ENCODE measurements at places on chromosomes 3 and 15.

GRCh38 chr15:60648928-60649679, 170.2 kb upstream of the ICE2 start:
- peak; percentile 8 for DNase-seq

GRCh38 chr15:47411733-47412132, 305.6 kb upstream of the SEMA6D start:
- no peak for DNase-seq

DNA sequence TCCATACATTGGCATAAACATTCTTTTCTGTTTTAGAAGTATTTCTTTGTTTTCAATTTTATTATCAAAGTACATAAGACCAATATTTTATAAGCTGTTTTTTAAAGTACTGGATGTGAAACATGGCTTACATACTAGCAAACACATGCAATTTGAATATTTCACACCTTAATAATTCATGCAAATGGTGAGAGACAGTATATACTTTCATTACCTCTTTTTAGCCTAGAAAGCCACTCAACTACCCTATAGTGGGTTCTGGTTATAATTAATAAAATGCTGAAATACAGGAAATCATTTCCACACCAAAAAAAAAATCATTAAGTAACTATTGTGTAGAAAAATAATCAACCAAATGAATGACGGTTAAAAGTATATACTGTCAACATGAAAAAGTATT, 38.5 kb upstream of the MELTF start:
- DNase-seq = no peak

DNA sequence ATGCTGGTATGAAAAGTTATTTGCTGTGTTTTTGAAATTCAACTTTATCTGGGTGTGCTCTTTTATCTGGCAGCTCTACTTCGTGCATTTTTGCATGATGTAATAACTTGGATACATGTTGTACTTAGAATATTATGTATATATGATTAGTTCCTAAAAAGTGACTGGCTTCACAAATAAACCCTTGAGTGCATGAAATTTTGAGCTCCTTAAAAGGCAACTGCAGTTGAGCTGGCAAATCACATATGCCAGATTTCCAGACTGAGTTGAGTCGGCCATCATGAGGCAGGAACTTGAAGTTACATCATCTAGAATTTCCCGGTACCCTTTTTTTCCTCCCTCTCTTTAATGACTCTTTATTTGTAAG, 162.5 kb downstream of the FNDC3B start:
- no peak for DNase-seq

GRCh38 chr15:78329625-78330024, 10.5 kb upstream of the CRABP1 start:
- DNase-seq = no peak

GRCh38 chr3:23239211-23240068, 36.3 kb downstream of the UBE2E2 start:
- no peak for DNase-seq

DNA sequence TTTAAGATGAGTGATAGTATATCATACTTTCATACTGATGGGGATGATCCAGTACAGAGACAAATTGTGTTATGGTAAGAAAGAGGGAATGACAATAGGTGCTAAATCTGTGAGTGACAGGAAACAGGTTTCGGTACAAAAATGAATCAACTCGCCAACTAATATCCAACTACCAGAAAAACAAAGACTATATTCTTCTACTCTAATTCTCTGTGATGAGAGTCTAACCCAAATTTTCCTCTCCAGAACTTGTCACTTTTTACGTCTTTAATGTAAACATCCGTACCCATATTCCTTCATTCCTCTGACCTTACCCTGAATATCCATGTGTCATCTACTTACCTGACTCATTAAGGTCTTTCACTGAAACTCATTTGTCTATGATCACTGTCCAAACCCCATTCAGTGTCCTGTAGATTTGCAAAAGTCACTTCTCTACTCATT, 39.6 kb downstream of the SCAPER start:
- DNase-seq = no peak

DNA sequence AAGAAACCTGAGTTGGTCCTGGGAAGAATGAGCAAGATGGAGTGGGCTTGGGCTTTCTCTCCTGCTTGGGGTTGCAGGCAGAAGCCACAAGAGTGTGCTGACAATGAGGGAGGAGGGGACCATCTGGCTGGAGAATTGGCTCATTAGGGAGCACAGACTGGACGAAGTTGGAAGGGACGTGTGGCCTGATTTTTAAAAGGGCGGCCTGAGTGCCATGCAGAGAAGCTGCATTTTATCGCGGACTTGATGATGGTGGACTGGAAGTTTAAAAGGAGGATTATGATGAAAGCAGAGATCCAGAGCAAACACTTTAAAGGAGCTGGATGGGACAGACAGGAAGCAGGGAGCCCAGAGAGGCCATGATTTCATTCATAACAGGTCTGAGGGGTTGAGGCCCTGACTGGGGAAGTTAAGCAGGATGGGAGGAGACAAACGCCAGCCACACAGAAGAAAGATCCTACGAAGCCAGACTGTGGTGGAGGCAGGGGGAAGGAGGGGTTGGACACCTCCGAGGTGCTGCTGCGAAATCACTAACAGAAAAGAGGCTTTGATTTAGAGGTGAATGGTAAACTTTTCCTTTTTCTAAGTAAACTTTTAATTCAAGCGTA, 23.6 kb downstream of the TLNRD1 start:
- DNase-seq = no peak

DNA sequence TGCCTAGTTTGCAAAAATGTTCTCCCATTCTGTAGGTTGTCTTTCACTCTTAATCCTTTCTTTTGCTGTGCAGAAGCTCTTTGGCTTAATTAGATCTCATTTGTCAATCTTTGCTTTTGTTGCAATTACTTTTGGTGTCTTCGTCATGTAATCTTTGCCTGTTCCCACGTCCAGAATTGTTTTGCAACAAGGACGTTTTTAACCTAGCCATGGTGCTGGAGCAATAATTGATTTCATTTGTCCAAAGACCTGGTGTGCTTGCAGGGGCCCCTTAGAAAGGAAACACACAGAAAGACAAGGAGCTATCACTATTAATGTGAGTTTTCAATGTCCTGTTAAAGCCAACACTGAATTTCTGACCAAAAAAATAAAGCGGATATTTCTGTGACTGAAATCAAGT, 89.1 kb upstream of the GALNT15 start:
- no peak for DNase-seq

GRCh38 chr3:123562547-123562946, 22.3 kb downstream of the HACD2 start:
- DNase-seq = no peak

- no peak for DNase-seq
These were observed 28.5 kb downstream of the PLSCR4 start for GRCh38 chr3:146222204-146223046.

DNA sequence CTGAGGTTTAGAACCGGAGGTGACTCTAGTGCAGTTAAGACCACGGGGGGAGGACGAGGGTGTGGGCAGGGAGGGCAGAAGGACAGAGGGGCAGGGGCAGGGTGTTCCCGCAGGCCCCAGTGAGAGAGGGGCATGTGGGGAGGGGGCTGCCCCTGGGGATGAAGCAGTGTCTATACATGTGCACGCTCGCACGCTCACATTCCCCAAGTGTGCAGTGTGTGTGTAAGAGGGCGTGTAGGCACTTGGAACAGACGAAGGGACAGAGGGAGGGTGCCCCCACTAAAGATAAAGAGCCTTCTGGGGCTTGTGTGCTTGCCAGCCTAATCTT, 69.5 kb upstream of the MEF2A start:
- no peak for DNase-seq

GRCh38 chr3:179608931-179609720, 4.5 kb downstream of the NDUFB5 start:
- DNase-seq = peak; percentile 47

DNA sequence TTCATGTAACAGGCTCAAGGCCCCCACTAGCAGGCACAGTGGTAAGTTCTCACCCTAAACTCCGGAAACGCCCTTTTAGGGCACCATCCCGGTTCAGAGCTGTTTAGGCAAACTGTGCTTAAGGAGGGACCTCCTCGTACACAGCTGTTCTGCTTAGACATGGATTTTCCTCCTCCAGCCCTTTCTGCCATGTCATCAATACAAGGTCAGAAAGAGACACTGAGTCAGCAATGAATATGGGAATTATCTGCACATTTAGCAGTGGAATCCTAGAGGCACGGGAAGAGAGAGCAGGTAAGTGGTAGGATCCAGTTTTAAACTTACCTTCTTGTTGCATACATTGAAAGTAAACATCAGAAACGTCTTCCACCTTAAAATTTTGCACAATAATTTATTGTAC, 107.3 kb downstream of the KCNAB1 start:
- DNase-seq = no peak

- DNase-seq = peak; percentile 49
These were observed 670 bp downstream of the PRKCI start for GRCh38 chr3:170222647-170223541.

- no peak for DNase-seq
These were observed 208.6 kb upstream of the TOPAZ1 start for GRCh38 chr3:44033123-44033522.

DNA sequence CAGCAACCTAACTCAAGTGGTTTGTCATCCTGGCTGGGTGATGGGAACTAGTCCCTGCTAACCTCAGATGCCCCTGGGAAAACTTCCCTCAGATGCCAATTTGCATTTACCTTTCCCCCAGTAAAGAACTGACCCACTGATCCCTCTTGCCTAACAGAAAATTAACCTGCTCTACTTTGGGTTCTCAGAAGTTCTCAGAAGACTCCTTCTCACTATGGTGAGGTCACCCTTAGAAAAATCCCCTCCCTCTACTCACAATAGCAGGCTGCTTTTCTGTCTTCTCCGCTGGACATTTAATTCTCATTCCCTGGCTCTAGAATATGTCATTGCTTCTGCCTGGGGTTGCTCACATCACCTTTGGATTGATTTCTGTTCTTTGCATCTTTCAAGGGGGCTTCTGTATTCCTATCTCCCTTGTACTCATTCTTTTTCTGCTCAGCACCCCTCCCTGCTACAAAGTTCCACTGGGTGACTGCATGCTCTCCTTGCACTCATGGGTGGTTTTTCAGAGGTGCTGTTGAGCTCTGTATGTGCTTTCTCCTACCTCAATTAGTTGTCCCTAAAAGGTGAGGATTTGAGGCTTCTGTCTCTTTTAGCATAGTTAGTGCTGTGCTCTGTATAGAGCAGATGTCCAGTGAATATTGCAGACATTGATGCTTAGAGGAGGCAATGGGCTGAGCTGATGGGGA, 869 bp downstream of the PLA1A start:
- DNase-seq = no peak

GRCh38 chr3:128195802-128196201, 42.5 kb downstream of the EEFSEC start:
- DNase-seq = no peak

DNA sequence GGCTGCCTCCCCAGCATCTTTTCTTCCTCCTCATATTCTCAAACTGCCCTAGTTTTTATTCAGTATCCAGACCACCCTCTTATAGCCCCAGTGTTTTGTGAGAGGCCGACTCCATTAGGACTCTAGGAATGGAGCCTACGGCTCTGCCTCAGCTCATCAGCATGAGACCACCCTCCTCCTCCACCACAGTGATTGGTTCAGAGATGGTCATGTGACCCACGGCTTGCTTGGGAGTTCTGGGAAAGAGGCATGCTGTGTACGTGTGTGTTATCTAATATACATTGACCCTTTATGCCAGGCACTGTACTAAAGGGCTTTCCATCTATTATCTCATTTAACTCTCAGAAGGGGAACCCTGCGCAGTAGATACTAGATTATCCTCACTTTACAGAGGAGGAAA, 17.8 kb upstream of the CMTM7 start:
- no peak for DNase-seq

DNA sequence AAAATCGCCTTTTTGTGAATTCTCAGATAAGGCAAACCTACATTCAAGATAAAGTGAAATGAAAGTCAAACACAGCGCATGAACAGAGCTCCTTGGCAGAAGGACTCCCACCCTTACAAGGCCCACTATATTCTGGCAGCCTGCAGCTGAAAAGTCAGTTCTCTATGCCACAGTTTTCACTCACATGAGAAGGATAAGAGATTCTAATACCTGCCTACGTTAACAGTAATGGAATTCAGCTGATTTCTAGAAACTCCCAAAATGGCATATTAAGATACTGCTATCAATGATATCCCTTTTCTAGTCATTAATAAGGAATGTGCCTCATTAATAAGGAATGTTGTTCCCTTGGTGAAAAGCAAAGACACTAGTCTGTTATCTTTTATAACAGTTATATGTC, 27.0 kb downstream of the SLC30A4 start:
- DNase-seq = no peak

DNA sequence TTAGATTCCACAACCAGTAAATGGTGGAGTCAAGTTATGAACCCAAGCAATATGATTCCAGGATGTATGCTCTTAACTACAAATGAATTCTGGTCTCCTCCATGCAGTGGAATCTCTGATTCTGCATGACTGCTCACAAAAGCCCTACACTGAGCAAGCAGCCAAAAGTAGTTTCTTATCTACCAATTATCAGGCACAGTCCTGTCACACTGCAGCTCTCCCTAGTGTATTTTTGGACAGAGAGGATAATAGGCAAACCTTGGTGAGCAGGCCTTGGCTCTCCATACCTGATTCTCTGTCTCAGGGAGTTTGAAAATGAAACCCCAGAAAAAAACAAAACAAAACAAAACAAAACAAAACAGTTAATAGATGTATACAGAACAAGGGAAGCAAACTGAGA, 3.5 kb upstream of the SSR3 start:
- DNase-seq = no peak

DNA sequence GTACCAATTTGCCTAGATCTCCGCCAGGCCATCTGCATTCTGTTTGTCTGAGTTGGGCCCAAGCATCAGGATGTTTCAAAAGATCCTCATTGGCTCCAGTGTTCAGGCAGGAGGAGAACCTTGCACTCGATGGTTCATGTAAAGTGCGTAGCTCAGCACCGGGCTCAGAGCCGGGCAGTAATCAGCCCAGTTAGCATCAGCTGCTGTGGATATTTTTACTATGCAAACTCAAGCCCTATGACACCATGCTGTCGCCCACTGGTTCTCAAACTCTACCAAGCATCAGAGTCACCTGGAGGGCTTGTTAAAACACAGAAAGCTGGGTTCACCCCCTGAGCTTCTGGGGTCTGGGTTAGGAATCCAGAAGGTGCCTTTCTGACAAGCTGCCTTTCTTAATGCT, 310.8 kb downstream of the SHQ1 start:
- no peak for DNase-seq

- no peak for DNase-seq
These were observed 51.5 kb downstream of the MGLL start for GRCh38 chr3:127770671-127771355.

GRCh38 chr15:36265422-36265821, 314.0 kb upstream of the CDIN1 start:
- DNase-seq = no peak

- no peak for DNase-seq
These were observed 112.0 kb downstream of the AKAP13 start for GRCh38 chr15:85492406-85492805.
